ENCODE measurements at places on chromosomes 6 and 20.

GRCh38 chr20:38863024-38863851, 57.7 kb downstream of the PPP1R16B start:
- DNase-seq: peak; percentile 43

DNA sequence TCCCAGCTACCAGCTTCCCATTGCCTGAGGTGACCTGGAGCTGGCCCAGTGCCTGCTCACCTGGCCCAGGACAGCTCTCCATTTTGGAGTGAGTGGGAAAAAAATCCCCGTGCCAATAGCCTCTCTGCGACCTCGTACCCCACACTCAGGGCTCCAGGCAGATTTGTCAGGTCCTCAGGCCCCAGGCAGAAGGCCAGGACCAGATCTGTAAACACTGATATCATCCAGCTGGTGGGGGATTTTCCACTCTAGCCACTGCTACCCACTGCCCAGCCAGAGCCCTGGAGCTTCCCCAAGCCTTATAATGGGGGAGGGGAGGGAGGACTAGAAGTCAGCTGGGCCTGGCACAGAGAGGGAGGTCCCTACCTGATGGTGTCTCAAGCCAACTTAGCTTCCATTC, 1.3 kb upstream of the PGC start:
- no peak for DNase-seq

GRCh38 chr6:106448000-106448426, 87.5 kb downstream of the CRYBG1 start:
- DNase-seq: no peak

DNA sequence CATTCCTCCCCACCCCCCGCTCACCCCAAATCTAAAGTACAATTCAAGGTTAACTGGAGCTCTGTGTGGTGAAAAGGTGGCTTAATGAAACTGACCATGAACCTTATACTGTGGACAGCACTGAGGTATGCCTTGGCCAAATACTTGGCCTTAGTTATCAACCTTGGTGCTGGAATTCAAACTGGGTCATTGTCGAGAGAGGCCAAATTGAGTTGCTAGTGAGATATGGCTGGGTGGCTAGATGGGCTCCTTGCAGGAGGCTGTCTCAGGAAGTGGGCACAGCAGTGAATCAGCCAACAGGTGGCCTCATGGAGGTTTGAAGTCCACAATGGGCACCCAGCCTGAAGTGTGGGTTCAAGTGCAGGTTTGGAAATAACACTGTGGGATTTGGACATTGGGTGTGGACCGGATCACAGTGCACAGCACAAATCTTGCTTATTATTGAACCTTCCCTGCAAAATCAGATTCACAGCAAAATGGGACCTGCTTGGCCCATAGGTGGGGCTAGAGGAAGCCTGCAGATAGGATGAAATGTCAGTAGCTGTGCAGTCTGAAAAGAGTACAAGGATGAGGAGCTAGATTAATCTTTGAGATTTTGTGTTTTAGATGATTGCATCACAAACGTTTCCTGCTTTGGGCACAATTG, 5.6 kb upstream of the BTBD3 start:
- no peak for DNase-seq

DNA sequence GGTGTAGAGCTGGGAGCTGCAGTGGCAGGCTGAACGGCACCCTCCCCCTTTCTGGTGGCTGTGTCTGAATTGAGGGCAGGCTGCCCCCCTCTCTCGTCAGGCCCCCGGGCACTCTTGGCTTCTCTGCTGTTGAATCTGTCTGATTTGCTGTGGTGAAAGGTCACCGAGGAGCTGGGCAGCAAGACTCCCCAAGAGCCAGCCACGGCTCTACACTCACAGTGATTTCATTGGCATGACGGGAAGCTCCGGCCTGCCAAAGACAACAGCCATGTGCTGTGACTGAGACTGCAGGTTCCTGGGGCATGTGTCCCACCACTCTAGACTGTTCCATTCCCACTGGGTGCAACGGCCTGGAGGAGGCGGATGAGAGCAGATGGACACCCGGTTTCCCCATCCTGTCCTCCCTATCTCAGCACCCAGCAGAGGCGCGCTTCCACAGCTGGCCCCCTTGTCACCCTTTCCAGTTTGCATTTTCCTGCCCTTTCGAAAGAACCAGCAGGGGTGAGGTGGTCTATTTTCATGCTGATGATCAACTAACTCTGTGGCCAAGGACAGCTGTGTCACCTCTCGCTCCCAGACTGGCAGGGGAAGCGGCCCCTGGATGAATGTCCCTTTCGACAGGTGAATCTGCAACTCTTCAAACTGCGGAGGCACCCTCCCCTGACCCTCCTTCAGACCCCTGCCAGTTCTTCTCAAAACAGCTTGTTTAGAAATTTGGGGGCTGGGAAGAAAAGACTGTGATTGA, 2.2 kb downstream of the APCDD1L start:
- DNase-seq: no peak

- DNase-seq: no peak
These were observed 36.2 kb downstream of the GCM1 start for GRCh38 chr6:53112404-53112803.

DNA sequence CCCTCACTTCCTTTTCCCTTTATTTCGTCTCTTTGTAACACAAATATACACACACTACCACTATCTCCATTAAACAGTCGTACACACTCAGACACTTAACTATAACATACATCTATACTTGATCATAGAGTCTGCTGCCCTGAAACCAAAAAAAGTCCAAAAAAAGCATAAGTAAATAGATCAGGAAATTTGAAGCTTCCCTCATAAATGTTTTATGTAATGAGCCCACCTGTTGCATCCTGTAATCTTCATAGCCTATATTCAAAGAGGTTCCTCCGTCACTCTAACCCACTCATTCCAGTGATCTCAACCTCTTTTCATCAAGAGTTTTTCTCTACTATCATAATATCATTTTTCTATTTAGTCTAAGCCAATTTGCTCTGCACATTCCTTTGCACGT, 6.9 kb upstream of the OR12D2 start:
- DNase-seq: no peak

- DNase-seq: no peak
These were observed 134.7 kb downstream of the RCAN2 start for GRCh38 chr6:46356543-46356942.

- no peak for DNase-seq
These were observed 116.9 kb downstream of the KIF13A start for GRCh38 chr6:17870300-17871188.

DNA sequence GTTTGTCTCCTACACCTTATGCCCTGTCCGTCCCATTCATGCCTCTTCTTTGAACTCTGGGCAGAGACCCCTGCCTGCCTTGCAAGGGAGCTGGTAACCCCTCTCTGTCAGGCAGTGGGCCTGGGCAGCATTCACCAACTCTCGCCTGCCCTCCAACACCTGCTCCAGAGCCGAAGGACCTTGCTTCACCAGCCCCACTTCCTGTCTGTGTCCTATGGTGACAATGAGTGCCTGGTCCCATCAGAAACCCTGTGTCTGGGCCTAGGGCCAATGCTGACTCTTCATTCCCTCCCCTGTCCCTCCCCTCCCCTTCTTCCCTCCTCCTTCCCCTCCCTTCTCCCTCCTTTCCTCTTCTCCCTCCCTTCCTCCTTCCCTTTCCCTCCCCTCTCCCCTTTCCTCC, 22.8 kb upstream of the PCMTD2 start:
- DNase-seq: no peak
